ENCODE measurements at places on chromosomes 1 and 21.

- DNase-seq = peak; percentile 20
These were observed 17.1 kb downstream of the RC3H1 start for GRCh38 chr1:174005032-174005431.

DNA sequence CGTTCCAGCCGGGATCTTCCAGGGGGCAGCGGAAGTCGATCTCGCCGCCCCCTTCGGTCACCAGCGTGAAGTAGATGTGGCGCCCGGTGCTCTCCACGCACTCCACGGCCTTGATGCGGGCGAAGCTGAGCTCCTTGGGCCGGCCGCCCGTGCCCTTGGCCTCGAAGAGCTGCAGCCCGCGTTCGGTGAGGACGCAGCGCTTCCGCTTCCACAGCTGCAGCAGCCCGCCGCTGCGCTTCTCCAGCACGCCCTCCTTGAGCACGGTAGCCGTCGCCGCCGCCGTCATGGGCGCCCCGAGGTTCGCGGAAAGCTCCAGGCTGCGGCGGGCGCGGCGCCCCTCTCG, 516 bp downstream of the PHLDA3 start:
- no peak for DNase-seq

DNA sequence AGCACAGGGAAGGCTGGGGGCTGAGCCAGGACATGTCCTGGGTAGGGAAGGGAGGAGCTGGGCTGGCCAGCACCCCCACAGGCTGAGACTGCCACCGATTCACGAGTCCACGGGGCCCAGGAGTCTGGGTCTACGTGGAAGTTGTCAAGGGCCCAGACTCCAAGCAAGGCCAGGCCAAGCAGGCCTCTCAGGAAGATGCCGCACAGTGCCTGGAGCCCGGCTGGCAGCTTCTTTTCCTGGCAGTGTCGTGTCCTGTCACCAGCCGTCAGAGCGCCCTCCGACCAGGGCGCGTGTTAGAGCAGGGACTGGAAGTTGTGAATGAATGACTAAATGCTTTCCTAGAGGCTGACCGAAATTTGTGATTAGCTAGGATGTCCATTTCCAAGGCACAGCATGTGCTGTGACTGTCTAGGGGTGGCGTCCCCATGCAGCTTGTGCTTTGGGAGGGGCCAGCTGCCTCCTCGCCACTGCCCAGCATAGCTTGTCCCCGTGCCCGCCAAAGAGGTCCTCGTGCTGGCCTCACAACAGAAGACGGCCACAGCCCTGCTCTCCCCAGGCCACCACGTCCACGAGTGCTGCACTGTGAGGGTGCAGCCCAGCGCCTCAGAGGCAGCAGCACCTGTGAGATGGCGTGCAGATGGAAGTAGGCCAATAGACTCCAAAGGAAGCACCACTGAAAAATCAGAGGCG, 147.4 kb upstream of the COL6A1 start:
- DNase-seq = no peak

DNA sequence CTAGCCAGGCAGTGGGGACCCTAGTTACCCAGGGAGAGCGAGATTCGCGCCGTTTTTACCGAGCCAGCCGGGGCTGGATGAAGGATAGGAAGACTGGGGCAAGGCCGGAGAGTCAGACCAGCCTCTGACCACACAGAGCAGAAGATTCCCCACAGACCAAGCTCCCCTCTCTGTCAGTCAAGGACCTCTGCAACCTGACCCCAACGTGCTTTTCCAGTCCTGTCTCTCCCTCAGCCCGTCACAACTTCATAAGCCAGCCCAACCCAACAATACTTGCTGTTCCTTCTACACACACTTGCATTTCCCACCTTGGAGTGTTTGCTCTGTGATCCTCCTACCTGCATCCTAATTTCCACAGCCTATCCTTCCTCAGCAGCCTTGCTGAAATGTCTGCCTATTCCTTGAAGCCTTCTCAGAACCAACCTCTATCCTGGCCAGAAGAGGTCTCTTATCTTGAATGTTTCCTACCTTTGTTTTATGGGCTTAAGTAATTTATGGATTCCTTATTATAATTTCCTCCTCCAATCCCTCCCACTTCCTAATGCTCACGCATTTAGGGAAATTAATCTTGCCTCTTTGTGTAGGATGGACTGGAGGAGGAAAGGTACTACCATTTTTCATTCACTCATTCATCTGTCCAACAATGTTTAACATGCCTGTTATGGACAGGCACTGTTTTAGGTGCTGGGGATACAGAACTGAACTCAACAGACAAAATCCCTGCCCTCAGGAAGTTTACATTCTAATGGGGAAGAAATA, at the start of gene GSTM3:
Gene GSTM3, minus strand, starts transcription at position 424 of the 759 bp plus-strand sequence. CDS start 751 bp downstream, outside the sequence.
- DNase-seq = no peak

DNA sequence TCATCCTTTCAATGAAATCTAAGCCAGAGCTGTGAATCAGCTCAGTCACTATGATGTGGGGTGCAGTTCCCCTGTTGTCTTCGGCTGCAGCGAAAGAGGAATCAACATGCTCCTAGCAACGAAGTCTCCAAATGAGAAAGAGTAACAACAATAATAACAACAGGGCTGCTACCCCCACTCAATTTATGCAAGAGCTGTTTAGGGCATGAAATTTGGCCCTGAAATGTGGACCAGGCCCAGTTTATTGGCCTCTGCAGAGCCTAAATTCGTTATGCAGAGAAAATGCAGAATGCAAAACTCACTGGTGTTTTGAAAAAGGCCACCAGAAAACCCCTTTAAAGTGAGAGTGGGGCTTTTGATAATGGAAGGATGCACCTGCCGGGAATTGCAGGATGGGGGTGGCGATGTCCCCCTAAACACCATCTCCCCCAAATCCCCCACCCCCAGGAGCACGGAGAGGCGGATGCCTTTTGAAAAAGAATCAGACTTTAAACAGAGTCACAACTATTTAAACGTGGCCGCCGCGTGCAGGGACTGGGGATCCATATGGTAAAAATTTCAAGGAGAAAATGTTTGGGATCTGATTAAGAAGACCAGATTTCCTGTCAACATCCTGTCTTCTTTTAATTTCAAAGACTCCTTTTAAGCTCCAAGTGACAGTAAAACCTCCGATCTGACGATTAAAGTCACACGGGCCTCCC, 1.9 kb downstream of the RUNX3 start:
- DNase-seq = peak; percentile 45

DNA sequence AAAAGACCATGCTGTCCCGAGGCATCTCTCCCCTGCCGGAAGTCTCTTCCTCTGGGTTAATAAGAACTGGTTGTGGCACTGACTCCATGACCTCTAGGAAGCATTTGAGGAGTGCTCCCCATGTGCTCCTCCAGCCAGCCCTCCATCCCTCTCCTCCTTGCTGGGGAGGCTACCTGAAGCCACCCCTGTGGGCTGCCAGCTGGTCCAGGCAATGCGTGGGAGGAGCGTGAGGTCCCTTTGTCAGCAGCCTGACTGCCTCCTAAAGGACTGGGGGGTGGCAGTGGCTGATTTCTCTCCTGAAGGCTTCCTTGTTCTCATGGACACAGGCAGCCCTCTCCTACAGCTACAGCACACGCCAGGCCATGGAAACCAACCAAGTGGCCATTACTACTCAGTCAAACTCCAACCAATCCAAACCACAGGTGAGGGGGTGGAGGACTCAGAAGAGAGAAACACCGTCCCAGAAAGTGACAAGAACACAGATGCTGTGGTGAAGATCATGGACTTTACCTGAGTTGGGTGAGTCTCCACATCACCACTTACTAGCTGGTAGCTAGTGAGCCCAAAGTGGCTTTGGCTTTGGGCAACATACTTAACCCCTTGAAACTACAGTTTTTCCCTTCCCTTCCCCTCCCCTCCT, 35.2 kb downstream of the NENF start:
- DNase-seq = no peak

DNA sequence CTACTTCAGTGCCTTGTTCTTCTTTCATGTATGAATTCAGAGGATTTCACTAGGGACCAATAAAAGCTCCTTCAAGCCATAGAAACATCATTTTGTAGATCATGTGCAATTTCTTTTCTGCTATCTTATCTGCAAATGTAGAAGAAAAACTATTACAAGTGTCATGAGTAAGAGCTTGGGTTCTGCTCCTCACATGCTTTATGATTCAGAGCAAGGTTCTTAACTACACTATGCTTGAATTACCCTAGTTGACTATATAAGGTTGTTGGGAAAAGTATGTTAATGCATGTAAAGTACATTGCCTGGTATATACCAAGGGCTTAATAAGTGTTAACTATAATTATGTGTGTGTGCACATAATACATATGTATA, 91.4 kb upstream of the S1PR1 start:
- DNase-seq = no peak

DNA sequence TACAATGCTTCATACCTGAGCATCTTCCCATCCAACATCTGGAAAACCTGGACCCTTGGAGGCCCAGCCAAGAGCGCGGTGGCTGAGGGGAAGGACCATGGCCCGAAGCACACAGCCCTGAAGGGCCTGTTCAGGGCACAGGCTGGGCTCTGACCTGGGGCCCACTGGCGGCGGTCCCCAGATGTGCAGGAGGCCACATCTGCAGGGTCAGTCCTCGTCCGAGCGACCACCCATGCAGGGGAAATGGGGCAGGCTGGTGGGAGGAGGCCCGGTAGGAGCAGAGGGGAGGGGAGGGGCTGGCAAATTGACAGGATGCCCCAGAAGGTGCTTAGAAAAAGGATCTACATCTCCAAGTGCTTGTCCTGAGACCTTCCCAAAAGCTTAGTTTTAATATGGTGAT, 59.9 kb downstream of the DISP3 start:
- DNase-seq = no peak

GRCh38 chr21:35840197-35840799, 220.0 kb downstream of the SETD4 start:
- DNase-seq = peak; percentile 87

GRCh38 chr1:98112626-98113025, 191.8 kb upstream of the DPYD start:
- DNase-seq = no peak

DNA sequence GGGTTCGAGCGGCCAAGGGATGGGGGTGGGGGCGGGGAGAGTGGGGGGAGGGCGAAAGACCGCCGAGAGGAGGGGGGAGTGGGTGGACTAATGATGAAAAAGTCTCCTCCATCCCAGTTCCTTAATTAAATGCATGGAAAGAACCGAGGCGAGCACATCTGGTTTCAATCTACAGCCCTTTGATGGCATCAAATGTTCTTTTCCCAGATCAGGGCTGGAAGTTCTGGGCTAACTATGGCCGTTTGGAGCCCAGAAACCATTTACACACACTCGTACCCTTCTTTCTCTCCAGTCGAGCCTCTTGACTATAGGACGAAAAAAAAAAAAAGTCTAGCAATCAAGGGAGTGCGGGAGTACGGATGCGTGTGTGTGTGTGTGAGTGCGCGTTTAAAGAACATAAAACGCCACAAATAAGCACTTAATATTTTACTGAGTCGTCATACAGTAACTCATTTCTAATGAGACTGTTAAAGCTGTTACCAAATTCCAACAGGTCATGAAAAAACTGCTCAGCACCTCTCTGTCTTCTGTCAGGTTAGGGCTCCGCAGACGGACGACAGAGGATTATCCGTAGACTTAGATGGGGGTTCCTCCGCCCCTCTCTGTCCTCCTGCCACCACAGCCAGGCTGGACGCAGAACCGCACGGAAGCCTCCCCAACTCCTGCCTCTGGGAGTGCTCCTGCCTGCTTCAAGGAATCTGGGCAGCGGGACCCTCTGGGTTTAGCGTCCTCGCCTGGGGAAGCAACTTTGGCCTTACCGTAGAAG, 2.1 kb upstream of the PRRX1 start:
- DNase-seq = peak; percentile 67

DNA sequence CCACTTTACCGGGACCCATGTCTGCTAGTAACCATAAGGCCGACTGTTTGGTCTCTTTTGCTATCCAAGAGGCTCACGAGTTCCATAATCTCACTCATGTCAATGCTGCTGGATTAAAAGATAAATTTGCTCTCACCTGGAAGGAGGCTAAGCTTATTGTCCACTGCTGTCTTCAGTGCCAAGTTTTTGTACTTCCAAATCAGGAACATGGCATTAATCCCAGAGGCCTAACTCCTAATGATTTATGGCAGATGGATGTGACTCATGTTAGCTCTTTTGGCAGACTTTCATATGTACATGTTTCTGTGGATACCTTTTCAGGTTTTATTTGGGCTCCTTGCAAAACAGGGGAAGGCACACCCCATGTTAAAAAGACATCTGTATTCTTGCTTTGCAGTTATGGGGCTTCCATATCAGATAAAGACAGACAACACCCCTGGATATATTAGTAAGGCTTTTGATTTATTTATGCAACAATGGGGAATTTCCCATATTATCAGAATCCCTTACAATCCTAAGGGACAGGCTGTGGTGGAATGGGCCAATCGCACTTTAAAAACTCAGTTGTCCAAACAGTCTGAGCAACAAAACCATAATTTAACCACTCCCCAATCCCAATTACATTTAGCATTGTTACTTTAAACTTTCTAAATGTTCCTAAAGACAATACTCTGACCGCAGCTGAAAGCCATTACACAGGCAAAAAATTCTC, 162.7 kb downstream of the IER5 start:
- DNase-seq = peak; percentile 75

DNA sequence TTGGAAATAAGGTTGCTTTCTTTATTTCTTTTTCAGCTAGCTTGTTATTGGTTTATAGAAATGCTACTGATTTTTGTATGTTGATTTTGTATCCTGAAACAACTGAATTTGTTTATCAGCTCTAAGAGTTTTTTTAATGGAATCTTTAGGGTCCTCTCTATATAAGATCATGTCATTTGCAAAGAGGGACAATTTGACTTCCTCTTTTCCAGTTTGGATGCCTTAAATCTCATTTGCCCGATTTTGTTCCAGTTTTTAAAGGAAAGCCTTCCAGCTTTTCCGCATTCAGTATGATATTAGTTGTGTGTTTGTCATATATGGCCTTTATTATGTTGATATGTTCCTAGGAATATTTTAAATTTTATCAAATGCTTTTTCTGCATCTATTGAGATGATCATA, 31.7 kb downstream of the SLC35A3 start:
- DNase-seq = no peak

- DNase-seq = no peak
These were observed 796.2 kb downstream of the PLA2G4A start for GRCh38 chr1:187624812-187625545.

DNA sequence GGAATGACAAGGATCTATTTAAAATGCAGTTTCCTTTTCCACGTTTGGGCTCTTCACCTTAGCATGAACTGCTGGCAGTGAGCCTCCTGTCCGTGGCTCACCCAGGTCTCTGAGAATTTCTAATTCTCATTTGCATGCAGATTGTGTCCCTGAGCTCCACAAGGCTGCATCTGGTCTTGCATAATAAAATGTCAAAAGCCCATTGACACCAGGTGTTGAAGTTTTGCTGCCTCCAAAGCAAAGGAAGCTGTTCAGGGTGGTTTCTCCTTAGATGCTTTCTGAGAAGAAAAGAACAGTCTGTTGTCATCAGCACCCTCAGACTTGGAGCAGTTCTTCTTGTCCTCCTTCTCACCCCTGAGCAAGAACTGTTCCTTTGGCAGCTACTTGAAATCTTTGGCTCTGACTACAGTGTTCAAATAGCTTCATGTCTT, 433.1 kb upstream of the KAZN start:
- DNase-seq = no peak

GRCh38 chr1:155207806-155208540, at the start of gene THBS3:
Gene THBS3, minus strand, starts transcription at chr1:155207897. Its CDS starts 21 bp downstream, at chr1:155207876.
- DNase-seq = peak; percentile 46

- no peak for DNase-seq
These were observed 214.7 kb upstream of the EDN2 start for GRCh38 chr1:41698916-41699860.

GRCh38 chr1:97502360-97502759, 418.5 kb downstream of the DPYD start:
- DNase-seq = no peak

Measured in astrocyte of the spinal cord (primary cell).